ENCODE measurements at places on chromosomes 16 and 17.

- no peak for DNase-seq
Measured at GRCh38 chr17:17626151-17626805, 34.8 kb upstream of the PEMT start.

- DNase-seq = no peak
Measured at GRCh38 chr16:64098451-64098850, 1023.4 kb downstream of the CDH11 start.

DNA sequence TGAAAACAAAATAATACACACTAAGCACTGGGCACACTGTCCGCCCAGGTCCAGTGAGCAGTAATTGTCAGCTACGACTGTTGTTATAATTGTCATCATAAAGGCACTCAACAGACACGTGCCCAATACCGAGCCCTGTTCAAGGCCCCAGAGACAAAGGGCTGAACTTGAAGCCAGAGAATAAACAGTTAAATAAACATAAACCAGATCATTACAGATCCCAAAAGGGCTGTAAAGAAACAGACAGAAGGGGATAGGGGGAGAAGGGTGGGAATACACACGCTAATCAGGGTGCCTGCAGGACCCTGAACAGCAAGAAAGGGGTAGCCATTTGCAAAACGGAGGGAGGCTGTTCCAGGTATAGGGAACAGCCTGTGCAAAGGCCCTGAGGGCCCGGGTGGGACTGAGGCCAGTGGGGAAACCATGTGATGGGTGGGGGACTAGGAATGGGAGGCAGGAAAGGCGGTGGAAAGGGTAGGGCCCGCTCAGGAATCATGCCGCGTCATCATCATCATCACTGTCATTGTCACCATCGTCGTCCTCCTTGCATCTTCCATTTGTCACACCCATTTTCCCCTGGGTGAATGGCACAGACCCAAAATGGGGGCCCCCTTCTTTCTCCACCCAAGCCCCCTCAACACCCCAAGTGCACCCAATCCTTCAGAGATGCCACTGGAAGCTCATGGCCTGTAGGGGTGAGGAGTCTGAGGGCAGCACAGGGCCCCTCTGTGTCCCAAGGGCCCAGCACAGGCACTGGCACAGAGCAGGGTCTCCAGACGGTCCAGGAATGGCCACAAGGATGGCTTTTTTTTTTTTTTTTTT, 6.3 kb downstream of the CARHSP1 start:
- no peak for DNase-seq

GRCh38 chr17:9346296-9346926, 229.2 kb downstream of the STX8 start:
- no peak for DNase-seq

GRCh38 chr16:74743668-74744299, 30.8 kb downstream of the FA2H start:
- DNase-seq = no peak

GRCh38 chr16:31700530-31701388, 172.8 kb upstream of the ZNF267 start:
- no peak for DNase-seq

DNA sequence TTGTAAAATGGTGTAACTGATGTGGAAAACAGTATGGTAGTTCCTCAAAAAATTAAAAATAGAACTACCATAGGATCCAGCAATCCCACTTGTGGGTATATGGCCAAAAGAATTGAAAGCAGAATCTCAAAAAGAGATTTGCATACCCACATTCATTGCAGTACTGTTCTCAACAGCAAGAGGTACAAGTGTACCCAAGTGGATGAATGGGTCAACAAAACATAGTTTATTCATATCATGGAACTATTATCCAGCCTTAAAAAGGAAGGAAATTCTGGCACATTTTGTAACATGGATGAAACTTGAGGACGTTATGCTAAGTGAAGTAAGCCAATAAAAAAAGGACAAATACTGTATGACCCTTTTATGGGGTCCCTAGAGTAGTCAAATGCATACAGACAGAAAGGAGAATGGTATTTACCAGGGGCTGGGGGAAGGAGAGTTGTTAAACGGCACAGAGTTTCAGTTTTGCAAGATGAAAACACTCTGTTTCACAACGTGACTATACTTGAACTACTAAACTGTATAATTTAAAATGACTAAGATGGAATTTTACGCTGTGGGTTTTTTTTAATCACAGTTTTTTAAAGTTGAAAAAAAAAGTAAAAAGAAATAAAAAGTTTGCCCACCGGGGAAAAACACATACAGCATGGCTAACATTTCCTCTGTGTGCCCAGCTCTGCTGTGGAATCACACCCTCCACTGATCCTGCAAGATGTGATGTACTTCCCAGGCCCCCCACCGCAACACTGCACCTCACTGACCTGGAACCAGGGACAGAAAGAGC, 6.1 kb downstream of the TVP23A start:
- peak; percentile 40 for DNase-seq

- peak; percentile 87 for DNase-seq
Measured at GRCh38 chr16:50696575-50697420, 3.4 kb downstream of the NOD2 start.

DNA sequence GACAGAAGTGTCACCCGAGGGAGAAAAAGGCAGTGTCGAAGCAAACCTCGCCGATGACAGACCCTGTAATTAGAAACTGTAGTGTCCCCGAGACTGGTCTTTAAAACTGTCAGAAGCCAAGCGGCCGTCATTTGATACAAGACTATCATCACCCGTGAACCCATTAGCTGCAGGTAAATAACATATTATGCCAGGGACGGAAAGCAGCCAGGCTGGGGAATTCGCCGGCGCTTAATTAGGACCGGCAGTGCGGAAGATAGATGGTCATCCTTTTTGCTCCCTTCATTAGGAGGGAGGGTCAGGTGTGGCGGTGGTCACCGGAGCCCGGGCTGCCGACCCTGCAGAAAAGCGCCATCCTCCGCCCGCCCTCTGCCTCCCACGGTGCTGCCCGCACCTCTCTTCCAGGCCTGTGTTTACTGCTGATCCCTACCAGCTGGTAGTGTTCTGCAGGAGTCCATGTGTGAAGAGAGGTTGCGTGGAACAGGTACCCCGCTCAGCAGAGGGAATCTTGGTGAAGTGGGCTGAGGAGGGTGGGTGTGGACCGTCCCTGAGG, 109.4 kb upstream of the GSE1 start:
- DNase-seq = no peak

DNA sequence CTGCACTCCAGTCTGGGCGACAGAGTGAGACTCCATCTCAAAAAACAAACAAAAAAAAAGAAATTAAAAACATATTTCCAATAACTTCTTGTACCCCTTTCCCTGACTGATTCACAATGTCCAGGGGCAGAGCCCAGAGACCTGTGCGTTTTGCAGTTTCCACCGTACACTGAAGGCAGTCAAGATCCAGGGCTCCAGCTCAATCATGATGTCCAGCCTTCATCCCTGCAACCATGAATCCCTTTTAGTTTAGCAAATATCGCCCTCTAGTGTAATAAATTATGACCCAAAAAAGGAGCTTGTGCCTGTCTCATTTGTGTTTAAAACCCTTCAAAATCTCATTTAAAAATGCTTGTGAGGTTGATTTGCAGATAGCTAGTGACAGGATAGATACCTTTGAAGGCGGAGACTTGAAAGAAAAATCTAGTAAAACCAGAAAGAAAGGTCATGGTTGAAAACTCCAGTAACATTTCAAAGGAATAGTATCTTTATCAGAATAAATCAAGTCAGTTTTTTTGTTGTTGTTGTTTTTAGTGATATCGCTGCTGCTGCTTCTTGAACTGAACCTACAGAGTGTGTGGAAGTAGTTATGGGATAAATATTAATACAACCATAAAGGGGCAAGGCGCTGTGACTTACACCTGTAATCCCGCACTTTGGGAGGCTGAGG, 3.7 kb upstream of the ERN1 start:
- DNase-seq = peak; percentile 66

GRCh38 chr17:13176436-13176835, 158.6 kb upstream of the ELAC2 start:
- no peak for DNase-seq

DNA sequence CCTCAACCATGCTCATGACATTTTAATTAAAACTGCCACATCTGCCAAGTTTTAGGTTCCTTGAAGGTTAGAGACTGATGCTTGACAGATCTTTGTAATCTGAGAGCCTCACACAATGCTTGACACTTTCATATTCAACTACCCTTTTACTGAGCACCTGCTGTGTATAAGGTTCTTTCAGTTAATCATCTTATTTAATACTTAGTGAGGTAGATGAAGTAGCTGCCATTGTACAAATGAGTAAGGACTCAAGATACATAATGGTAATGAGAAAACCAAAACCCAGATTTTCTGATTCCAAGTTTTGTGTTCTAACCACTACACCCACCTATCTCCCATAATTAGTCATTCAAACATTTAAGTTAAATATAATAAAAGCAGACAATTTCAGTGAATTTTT, 35.4 kb upstream of the ARL6IP1 start:
- DNase-seq = no peak

DNA sequence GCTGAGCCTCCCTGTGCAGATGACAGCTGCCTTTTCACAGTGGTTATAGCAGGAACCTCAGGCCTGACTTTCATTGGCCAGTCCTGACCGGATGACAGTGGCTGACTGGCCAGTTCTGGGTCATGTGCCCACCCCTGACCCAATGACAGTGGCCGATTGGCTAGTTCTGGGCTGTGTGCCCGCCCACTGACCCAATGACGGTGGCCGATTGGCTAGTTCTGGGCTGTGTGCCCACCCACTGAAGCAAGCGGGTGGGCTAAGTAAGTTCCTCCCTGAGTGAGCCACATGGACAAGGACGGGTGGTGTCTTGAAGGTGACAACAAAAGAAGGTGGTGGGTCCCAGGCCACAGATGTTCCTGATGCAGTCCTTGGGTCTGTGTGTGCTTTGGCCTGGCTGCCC, 9.5 kb downstream of the DEF8 start:
- DNase-seq = peak; percentile 92

DNA sequence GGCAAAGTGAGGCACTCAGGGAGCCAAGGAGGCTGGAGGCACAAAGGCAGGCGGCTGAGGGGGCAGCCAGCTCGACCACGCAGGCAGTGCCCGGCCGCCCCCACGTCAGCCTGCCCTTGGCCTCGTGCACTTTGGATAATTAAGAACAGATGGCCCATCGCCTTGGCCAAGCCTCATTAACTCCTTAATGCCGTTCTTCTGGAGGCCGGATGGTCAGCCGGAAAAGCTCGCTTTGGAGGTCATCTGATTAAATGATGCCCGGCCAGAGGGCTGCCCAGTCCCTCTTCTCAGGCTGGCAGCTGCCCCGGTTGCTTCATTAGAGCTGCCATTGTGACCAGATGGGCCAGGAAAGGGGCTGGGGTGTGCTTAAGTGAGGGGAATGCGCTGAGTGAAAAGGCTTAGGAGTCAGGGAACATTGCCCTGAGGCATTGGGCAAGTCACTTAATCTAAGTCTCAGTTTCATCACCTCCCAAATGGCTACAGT, 364.0 kb downstream of the NPIPA8 start:
- no peak for DNase-seq

GRCh38 chr17:72890711-72891110, 201.8 kb downstream of the SLC39A11 start:
- DNase-seq = no peak

- no peak for DNase-seq
Measured at GRCh38 chr17:75403131-75403530, 2.3 kb downstream of the GRB2 start.

DNA sequence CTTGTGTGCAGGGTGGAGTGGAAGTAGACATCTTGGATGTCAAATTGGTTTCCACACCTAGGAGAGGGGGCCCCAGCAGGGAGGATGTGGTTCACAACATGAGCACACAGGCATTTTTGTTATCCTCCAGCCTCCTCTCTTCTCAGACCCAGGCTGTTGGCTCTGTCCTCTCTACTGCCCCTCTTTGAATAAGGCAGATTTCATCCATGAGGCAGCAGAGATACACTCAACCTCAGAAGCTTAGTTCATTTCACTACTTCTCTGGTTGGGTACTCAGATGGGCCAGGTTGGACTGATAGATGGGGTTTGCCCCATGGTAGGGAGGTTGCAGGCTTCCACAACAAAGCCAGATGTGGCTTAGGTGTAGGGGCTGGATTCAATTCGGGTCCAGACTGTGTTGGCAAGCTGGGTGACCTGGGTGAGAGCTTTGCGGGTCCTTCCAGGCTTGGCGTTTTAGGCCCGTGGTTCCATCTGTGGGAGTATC, 22.2 kb upstream of the NFATC3 start:
- no peak for DNase-seq

- peak; percentile 55 for DNase-seq
Measured at GRCh38 chr17:4004517-4005295, 40.5 kb upstream of the ATP2A3 start.

DNA sequence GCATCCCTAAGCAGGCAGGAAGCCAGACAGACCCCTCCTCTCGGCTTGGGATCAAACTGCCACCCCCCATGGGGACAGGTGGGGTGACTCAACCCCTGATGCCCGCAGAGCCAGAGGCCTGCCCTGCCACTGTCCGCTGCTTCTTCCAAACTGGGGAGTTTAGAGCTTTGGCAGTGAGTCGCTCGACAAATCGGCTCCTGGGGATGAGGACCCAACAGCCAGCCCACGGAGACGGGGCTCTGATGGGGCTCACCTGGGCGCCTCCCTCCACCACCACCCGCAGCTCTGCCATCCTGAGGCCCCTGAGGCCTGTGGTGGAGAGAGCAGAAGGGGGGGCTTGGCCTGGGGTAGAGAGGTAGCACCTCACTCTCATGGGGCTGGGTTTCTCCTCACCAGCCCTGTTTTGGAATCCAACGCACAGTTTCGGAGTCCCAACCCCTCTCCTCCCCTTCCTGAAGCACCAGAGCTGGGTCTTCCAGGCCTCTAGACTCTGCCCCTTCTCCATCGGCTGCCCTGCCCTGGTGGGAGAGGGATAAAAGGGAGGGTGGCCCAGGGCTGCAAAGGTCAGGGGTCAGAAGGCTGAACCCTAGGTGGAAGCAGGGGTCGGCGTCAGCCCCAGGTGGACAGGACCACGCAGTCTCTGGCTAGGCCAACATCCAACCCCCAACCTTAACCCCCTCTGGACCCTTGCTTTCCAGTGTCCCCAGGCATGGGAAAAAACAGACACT, 5.8 kb downstream of the PRSS22 start:
- no peak for DNase-seq

DNA sequence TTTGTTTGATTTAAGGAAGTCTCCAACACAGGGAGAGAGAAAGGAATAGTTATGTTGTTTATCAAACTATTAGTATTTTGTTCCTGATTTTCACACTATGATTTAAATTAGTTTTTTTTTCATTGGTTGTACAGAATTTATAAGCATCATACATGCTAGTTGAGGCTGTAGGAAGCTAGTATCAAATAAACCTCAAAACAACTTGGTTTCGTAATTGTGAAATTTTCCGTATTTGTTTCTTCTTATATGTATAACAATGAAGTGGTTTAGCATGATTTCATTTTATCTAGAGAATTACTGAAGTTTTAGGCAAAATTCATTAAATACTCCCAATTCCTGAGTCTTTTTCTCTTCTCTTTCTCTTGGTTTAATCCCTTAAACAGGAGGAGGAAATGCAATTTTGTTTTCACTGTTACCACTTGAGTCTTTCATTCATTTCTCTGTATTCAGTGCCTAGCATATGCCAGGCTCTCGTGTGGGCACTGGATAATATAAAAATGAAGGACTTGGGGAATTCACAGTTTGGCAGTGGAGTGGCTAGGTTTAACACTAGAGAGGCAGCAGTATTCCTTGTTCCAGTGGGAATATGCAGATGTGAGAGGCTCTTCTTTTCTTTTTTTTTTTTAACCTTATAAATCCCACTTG, 1.8 kb downstream of the CYLD start:
- DNase-seq = no peak
